Heart right ventricle (tissue), 16 donors: ENCODE measurements at places on chromosomes 5 and 9. TPM values are rescaled to one million over a fixed set of nuclear protein-coding genes. Genes with fewer than 3 reads are reported as not detected.

- no peak overlapping the region for H3K27ac ChIP-seq
- no peak overlapping the region for H3K4me3 ChIP-seq
- peaks cover 15% of the 10 kb centered on the region for H3K4me1 ChIP-seq
- no peak for DNase-seq
- H3K27me3 ChIP-seq = no peaks in the 10 kb centered on the region
- H3K36me3 ChIP-seq = no peaks in the 10 kb centered on the region
These were observed 23.3 kb downstream of the UGCG start for GRCh38 chr9:111919875-111920274.

GRCh38 chr9:118991366-118992285, 377.6 kb downstream of the BRINP1 start:
- DNase-seq = no peak
- H3K27me3 ChIP-seq = no peaks in the 10 kb centered on the region
- H3K4me1 ChIP-seq = peaks cover 12% of the 10 kb centered on the region

- H3K27me3 ChIP-seq = no peaks in the 10 kb centered on the region
- H3K27ac ChIP-seq = no peak overlapping the region
- peaks cover 90% of the 10 kb centered on the region for H3K4me1 ChIP-seq
These were observed 17.7 kb downstream of the CAMSAP1 start for GRCh38 chr9:135889564-135890189.

- H3K27me3 ChIP-seq = no peaks in the 10 kb centered on the region
- H3K4me1 ChIP-seq = no peaks in the 10 kb centered on the region
- no peak for DNase-seq
- H3K27ac ChIP-seq = no peak overlapping the region
These were observed 505.6 kb downstream of the MAN2A1 start for GRCh38 chr5:110195288-110195687.

DNA sequence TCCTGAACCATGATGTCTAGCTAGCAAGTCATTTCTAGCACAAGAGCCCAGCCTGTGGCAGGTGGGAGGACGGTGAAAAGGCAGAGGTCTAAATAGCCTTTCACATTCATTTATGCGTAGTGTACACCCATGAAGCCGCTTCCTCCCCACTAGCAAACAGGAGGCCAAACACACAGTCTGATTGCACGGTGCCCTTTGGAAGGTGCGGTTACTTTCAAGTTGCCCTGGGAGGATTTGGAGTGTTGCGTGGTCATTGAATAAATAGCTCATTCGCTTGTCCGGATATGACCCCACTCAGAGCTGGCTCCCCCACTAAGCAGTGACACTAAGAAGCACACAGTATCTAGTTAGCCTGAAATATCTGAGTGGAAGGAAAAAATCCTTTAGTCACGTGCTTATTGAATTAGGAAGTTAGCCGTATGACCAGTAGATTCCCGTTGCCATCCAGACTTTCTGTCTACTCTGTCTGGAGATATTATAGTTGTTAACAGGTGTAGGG, 664 bp upstream of the ARSB start:
- H3K4me3 ChIP-seq = peak overlapping the region; percentile 92
- DNase-seq = peak; percentile 42
- H3K27me3 ChIP-seq = no peaks in the 10 kb centered on the region
- peaks cover 18% of the 10 kb centered on the region for H3K4me1 ChIP-seq
- H3K36me3 ChIP-seq = no peaks in the 10 kb centered on the region

The EQTN gene
- polyA plus RNA-seq = not detected

DNA sequence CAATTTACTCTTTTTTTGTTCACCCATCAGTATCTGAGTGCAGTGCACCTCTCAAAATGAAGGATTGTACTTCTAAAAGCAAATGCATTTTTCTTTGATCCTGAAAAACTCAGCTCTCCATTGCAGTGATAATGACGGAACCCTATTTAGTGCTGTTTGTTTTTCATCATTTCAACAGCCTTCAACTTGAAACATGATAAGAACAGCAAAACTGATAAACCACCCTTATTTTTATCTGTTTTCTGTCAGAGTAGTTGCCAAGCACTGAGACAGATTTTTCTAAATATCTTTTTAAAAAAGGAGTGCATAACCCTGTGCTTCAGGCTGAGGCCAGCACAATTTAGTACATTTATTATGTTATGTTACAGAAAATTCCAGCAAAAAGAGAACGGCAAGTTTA, 549.8 kb upstream of the DMAC1 start:
- H3K27ac ChIP-seq = no peak overlapping the region
- no peak for DNase-seq
- H3K27me3 ChIP-seq = no peaks in the 10 kb centered on the region

- DNase-seq = no peak
- H3K4me1 ChIP-seq = peaks cover 6% of the 10 kb centered on the region
- H3K36me3 ChIP-seq = no peaks in the 10 kb centered on the region
- H3K4me3 ChIP-seq = no peak overlapping the region
- H3K27me3 ChIP-seq = no peaks in the 10 kb centered on the region
- H3K27ac ChIP-seq = no peak overlapping the region
These were observed 4.0 kb upstream of the LRRC70 start for GRCh38 chr5:62574599-62574998.

The KCNV2 gene
- polyA plus RNA-seq = not detected

DNA sequence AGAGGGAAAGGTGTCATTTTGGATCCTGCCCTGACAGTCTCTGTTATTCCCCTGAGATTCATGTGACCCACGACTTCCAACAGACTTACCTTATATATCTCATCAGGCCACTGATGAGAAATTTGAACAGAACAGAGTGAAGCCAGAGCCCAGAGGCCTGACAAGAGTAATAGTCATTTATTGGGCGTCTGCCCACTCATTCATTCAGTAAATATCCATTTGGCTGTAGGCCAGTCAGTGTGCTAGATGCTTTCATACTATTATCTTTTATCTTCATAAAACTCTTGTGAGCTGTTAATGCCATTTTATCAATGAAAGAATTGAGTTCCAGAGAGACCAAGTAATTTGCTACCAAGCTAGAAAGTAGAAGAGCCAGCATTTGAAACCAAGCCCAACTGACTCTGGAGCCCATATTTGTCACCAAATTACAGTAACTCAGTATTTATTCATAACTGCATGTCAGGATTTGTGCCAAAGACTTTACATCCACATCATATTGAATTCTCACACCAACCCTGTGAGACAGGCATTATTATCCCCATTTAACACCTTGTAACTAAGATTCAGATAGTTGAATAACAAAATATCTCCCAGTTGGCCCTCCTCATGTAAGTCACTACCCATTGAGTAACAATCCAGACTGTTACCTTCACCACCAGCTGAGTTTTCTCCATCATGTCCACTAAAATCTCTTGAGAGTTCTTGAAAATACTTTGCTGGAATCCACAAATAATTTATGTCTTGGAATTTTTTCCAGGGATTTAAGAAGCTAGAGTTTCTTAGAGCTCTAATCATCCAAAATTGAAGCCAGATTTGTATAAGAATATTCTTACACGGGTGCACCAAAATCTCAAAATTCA, 2.5 kb downstream of the PTPDC1 start:
- no peak overlapping the region for H3K4me3 ChIP-seq
- no peak overlapping the region for H3K27ac ChIP-seq
- H3K36me3 ChIP-seq = no peaks in the 10 kb centered on the region
- H3K27me3 ChIP-seq = no peaks in the 10 kb centered on the region
- H3K4me1 ChIP-seq = peaks cover 16% of the 10 kb centered on the region

GRCh38 chr9:16626577-16627130, 243.8 kb downstream of the BNC2 start:
- H3K27ac ChIP-seq = peak overlapping the region; percentile 58
- H3K36me3 ChIP-seq = no peaks in the 10 kb centered on the region
- peak; percentile 11 for DNase-seq
- H3K27me3 ChIP-seq = no peaks in the 10 kb centered on the region

The SHC3 gene
- polyA plus RNA-seq = 0.29 TPM

The NKD2 gene
- polyA plus RNA-seq = 12.7 TPM

DNA sequence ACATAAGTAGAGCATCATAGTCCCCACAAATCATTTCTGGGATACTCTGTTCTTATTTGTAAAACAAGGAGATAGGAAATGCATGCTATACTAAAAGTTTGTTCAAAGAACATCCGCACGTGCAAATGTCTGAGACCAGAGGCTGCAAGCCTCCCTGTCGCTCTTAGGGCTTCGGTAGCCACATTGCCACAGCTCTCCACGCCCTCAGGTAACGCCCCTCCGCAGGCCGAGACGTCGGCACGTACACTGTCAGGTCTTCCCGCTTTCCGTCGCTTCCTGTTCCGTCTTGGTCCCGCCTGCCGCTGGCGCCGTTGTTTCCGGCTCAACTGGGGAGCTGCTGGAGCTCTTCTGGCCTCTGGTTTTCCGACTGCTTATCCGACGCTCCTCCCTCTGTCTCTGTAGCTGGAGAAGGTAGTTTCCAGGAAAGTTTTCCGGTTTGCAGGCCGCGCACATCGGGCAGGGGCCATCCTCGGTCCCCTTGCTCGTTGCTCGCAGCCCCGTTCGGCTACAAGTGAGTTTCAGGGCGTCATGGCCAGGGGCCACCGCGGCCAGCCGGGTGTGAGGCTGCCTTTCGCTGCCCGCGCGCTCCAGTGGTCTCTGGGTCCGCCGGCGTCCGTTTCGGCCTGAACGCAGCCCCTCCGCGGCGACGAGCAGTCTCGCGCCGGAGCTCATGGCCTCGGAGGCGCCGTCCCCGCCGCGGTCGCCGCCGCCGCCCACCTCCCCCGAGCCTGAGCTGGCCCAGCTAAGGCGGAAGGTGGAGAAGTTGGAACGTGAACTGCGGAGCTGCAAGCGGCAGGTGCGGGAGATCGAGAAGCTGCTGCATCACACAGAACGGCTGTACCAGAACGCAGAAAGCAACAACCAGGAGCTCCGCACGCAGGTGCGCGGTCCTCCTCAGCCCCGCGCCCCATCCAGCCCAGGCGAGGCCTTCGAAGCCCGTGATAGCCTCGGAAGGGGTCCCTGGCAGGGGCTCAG, at the start of gene AGGF1:
AGGF1 (plus strand) TSS at position 308 of the 975 bp plus-strand sequence; CDS start at position 671, 363 bp downstream.
- H3K4me1 ChIP-seq = peaks cover 14% of the 10 kb centered on the region
- no peaks in the 10 kb centered on the region for H3K27me3 ChIP-seq
- peak within 1 kb of the TSS; percentile 75 for H3K4me3 ChIP-seq
- H3K27ac ChIP-seq = peak within 1 kb of the TSS; percentile 97
- peak; percentile 92 for DNase-seq
- H3K36me3 ChIP-seq = no peaks in the 10 kb centered on the region

The ARID3C gene
- not detected for polyA plus RNA-seq

GRCh38 chr9:125492719-125493118, 214.3 kb downstream of the MAPKAP1 start:
- H3K27me3 ChIP-seq = no peaks in the 10 kb centered on the region
- DNase-seq = no peak
- no peak overlapping the region for H3K27ac ChIP-seq
- H3K4me1 ChIP-seq = no peaks in the 10 kb centered on the region
- no peaks in the 10 kb centered on the region for H3K36me3 ChIP-seq

The C9 gene
- not detected for polyA plus RNA-seq

The JAKMIP2 gene
- 0.07 TPM for polyA plus RNA-seq

The CREBRF gene
- polyA plus RNA-seq = 7.2 TPM

- DNase-seq = no peak
- H3K27me3 ChIP-seq = no peaks in the 10 kb centered on the region
- no peaks in the 10 kb centered on the region for H3K36me3 ChIP-seq
- H3K4me1 ChIP-seq = no peaks in the 10 kb centered on the region
- H3K27ac ChIP-seq = no peak overlapping the region
- no peak overlapping the region for H3K4me3 ChIP-seq
These were observed 32.1 kb upstream of the SH3TC2 start for GRCh38 chr5:149094996-149095395.

DNA sequence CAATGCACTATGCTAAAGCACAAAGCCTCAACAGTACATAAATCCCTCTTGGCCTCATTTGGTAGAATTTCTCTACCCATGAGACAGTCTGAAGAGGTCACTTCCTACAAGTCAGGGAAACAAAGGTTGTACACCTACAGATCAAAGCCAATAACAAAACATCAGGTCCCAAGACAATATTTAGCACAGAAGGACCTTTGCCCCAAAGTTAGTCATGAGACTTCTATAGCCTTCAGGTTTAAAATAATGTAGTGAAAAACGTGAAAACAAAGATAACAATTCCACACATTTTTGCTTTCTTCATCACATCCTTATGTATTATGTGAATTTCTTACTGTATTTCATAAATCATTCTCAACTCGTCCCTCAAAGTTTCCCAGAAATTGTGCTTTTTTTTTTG, 15.8 kb downstream of the AFF4 start:
- no peaks in the 10 kb centered on the region for H3K36me3 ChIP-seq
- H3K27me3 ChIP-seq = no peaks in the 10 kb centered on the region
- DNase-seq = no peak
- no peak overlapping the region for H3K4me3 ChIP-seq

DNA sequence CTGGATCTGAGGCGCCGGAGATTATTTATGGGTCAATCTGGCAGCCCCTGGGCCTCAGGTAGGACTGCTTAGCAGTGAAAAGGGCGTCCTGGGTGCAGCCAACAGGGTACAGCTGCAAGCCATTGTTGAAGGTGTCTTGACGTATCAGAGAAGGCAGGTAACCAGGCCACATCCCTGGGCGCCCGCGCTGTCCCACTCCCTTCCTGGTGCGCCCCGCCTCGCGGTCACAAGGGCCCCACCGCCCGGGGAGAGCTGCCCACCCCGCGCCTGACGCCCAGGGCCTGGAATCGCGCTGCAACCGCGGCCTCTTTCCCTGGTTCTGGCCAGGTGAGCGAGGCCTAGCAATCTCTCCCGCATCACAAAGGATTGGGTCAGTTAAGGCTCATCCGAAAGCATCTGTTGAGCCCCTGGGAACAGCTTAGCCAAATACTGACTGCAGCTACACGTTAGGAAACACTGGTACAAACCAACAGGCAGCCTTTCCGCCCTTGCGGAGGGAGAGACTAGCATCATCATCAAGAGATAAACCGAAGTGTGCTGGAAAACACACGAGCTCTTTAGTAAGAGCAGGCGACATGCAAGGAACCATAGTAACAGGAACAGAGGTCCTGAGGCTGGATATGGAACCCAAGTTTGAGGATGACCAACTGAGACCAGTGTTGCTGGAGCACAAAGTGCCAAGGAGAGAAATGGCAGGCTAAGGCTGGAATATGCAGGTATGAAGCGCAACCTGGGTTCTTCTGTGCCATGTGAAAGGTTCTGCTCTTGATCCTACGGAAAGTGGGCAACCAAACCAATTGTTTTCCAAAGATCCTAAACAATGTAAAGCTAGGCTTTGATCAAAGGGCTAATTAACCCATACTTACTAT, 3.6 kb downstream of the RPS23 start:
- no peak overlapping the region for H3K4me3 ChIP-seq
- peaks cover 37% of the 10 kb centered on the region for H3K36me3 ChIP-seq
- peaks cover 22% of the 10 kb centered on the region for H3K4me1 ChIP-seq
- no peak overlapping the region for H3K27ac ChIP-seq

The NFIB gene
- polyA plus RNA-seq = 16.7 TPM

DNA sequence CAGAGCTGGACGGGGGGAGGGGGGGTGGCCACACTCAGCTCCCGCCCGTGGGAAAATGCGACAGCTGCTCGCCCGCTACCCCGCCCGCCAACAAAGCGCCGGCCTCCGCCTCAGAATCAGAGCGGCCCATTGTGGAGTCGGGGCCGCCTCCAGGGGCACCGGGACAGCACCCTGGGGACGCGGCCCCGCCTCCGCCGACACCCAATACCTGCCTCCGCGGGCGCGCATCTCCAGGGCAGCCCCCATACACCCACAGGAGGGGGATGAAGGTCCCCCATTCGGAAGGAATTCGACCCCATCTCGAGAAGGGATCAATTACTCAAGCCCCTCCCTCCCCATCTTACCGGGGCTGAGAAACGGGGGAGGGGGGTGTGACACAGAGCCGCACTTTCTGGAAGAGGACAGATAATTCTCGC, 1.3 kb downstream of the NOTCH1 start:
- DNase-seq = peak; percentile 79
- no peaks in the 10 kb centered on the region for H3K27me3 ChIP-seq
- H3K27ac ChIP-seq = peak overlapping the region; percentile 94
- H3K36me3 ChIP-seq = no peaks in the 10 kb centered on the region
- H3K4me3 ChIP-seq = peak overlapping the region; percentile 97

The IL9 gene
- not detected for polyA plus RNA-seq
